ENCODE measurements at places on chromosomes 7 and 10.

DNA sequence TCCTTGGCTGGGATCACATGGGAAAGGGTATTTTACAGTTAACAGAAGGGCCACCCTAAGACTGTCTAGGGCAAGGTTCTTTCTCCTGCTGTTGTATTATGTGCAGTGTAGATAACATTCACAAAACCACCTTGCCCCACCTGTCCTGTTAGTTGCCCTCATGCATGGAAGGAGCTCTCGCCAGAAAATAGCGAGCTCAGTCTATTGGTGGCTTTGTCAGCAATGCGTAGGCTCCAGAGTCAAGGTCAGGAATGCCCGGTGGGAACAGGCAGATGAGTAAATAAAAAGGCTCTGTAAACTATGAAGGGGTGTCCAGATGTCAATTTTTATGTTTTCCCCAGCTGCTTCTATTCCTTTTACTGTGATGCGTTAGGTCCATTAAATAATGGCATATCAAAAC lies 107.1 kb upstream of the WDR11 start:
- DNase-seq: no peak

GRCh38 chr7:112994656-112995055 lies 92.0 kb downstream of the GPR85 start:
- no peak for DNase-seq

GRCh38 chr7:155804897-155805825 lies 7.1 kb downstream of the SHH start:
- DNase-seq: no peak

- no peak for DNase-seq
These were observed 104.4 kb upstream of the ZNF92 start for GRCh38 chr7:65269150-65269856.

DNA sequence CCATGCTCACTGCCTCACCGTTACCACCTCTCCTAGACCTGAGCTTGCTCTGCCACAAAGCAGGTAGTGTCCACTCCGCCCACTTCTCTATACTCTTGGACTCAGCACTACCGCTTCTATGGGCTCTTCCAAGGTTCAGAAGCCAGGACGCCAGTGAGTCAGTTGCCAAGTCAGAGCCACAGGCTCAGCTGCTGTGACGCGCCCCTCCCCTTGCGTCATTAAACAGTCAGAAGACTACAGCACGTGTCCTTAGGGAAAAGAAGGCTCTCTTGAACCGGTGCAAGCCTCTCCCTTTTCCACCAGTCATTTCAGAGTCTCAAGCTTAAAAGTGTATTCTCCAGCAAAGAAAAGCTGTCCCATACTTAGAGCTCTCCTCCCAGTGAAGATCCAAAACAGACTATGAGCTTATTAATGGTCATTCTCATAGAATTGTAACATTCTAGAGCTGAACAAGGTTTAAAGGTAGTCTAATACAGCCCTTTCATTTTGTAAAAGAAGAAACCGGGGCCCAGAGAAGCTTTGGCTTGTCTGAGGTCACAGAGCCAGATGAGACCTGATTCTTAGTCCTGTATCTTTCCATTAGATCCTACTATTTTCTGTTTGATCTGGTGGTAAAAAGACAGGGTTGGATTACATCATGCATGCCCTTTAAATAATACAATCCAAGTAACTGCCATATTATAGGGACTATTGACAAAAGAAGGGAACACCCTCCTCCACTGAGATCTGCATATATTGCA lies 40.9 kb upstream of the MET start:
- DNase-seq: peak; percentile 84

GRCh38 chr7:148698397-148699023 lies at the start of gene CUL1:
Gene CUL1, plus strand, starts transcription at chr7:148698903. Its CDS starts 31,220 bp downstream, at chr7:148730123.
- peak; percentile 94 for DNase-seq

DNA sequence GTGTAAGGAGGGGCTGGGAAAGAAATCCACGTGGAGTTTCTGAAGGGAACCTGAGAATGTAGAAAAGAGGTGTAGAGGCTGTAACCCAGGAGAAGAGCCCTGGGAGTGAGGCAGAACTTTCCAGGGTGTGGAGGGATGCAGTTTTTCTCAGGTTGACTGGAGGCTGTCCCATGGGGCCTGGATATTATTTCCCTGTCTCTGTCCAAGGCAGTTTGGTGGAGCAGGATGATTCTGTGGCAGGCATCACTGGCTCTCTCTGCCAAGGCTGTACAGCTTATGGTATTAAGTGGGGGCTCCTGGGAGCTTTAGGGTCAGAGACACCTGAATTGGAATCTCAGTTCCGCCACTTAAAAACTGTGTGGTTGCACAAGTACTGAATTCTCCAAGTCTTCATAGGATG lies 81.6 kb downstream of the CHN2 start:
- no peak for DNase-seq

- DNase-seq: no peak
These were observed 500.7 kb downstream of the TCERG1L start for GRCh38 chr10:130810856-130811255.

DNA sequence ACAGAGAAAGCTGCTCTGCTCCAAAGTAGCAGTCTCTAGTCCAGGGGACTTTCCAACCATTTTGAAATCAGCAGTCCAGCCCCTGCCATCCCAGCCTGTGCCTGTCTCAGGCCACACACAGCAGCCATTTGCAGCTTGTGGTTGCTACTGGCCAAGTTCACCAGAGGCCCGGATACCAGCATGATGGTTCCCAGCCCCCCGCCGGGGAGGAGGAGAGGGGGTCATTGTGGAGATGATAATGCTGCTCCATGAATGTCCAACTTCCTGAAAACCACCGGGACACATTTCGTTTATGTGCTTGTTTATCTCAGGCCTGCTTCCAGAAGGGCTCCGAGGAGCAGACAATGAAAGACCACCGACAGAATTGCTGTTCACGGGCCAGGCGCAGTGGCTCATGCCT lies 160.0 kb downstream of the UBE2H start:
- DNase-seq: no peak

DNA sequence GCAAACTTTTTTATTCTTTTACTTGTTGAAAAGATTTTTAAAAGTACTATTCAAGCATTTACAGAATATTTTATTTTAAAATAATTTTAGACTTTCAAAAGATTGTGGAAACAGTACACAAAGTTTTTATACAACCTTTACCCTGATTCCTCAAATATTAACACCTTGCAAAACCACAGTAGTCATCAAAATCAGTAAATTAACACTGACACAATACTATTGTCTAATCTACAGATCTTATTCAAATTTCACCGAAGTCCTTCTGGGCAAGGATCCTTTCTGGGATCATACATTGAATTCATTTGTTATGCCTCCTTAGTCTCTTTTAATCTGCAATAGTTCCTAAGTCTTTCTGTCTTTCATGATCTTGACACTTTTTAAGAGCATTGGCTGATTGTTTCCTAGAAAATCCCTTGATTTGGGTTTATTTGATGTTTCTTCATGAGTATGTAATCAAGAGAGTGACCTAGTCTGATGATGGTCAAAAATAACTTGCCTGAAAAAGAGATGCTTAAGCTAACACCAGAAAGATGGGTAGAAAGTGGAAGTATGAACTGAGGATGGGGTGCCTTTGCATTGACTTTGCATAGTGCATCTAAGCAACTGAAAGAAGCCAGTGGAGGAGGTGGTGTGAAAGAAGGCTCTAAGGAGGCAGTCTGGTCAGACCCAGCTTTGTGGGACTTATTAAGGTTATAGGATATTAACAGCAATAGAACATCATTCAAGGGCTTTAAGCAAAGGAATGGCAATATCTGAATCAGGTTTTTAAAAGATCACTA lies 9.7 kb downstream of the STAMBPL1 start:
- DNase-seq: no peak
